ENCODE measurements at places on chromosomes 7 and 10.

DNA sequence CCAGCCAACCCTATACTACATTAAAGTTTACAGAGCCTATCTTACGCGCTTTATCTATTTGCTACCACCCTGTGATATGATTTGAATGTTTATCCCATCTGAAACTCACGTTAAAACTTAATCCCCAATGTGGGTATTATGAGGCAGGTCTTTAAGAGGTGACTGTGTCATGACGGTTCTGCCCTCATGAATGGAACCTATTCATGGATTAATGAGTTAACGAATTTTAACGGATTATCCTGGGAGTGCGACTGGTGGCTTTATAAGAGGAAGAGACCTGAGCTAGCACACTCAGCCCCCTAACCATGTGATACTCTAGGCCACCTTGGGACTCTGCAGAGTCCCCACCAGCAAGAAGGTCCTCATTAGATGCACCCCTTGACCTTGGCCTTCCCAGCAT lies 37.8 kb downstream of the SRPK2 start:
- H3K27me3 ChIP-seq = no peaks in the 10 kb centered on the region
- DNase-seq = no peak
- H3K36me3 ChIP-seq = no peaks in the 10 kb centered on the region
- no peak overlapping the region for H3K27ac ChIP-seq
- no peaks in the 10 kb centered on the region for H3K4me1 ChIP-seq

DNA sequence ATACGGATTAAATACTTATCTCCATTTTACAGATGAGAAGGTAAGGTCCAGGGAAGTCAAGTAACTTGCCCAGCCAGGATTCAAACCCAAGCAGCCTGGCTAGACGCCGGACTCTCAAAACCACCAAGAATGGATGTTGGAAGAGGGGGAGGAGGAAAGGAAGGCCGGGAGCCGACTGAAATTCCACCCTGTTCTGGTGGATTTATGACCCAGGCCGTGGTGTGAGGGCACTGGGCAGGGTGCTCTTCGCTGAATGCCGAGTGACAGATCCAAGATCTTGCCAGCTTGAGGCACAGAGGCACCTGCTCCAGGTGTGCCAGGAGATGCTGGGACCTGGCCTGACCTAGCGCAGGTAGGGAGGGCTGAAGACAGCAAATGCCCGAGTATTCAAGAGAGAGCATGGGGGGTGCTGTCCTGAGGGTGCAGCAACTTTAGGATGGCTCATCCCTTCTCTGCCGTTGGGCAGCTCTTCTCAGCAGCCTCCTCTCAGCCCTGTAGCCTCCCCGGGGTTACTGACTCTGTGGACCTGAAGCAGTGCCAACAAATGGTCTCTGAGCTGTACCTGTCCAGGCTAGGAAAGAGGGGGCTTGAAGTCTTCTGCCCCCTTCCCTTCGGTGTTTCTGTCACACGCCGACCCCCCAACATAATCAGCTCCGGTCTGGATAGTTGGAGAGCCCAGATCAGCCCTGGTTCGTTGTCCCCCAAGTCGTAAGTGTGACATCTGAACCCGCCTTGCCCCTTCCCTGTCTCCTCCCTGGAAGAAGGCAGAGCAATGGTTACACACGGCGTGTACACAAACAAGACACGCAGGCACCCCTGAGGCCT lies 713 bp downstream of the LOXL4 start:
- no peaks in the 10 kb centered on the region for H3K36me3 ChIP-seq
- no peak overlapping the region for H3K4me3 ChIP-seq
- no peaks in the 10 kb centered on the region for H3K27me3 ChIP-seq

- peak; percentile 37 for DNase-seq
- H3K4me3 ChIP-seq = no peak overlapping the region
- H3K27me3 ChIP-seq = no peaks in the 10 kb centered on the region
- peaks cover 6% of the 10 kb centered on the region for H3K4me1 ChIP-seq
Observed at GRCh38 chr10:79298403-79299244, 48.6 kb upstream of the PPIF start.

GRCh38 chr7:30771880-30772425 lies 736 bp downstream of the MINDY4 start:
- peak overlapping the region; percentile 81 for H3K4me3 ChIP-seq
- H3K27me3 ChIP-seq = no peaks in the 10 kb centered on the region
- H3K27ac ChIP-seq = peak overlapping the region; percentile 3

- peaks cover 40% of the 10 kb centered on the region for H3K36me3 ChIP-seq
- DNase-seq = no peak
- H3K4me3 ChIP-seq = no peak overlapping the region
- H3K4me1 ChIP-seq = no peaks in the 10 kb centered on the region
Observed at GRCh38 chr7:102175423-102176170, 111.1 kb upstream of the SH2B2 start.

GRCh38 chr7:106659166-106659962 lies 1.6 kb downstream of the CCDC71L start:
- no peak for DNase-seq
- H3K27me3 ChIP-seq = no peaks in the 10 kb centered on the region
- no peaks in the 10 kb centered on the region for H3K36me3 ChIP-seq
- H3K4me1 ChIP-seq = no peaks in the 10 kb centered on the region
- peak overlapping the region; percentile 74 for H3K27ac ChIP-seq
- H3K4me3 ChIP-seq = peak overlapping the region; percentile 86

DNA sequence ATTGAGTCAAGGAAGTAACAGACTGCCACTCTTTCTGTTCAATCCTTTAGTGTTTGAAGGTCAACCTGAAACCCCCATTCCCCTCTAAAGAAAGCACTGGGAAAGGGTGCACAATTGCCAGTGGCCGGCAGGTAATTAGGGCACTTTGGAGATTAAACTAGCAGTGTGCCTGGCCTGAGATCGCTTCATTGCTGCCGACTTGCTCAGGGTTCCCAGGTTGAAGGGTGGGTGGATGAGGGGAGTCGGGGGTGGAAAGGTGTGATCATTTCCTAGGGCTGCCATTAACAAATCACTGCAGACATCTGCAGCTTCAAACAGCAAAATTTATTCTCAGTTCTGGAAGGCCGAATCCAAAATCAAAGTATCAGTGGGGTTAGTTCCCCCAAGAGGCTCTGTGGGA lies 16.3 kb upstream of the BTBD16 start:
- no peak overlapping the region for H3K27ac ChIP-seq
- no peaks in the 10 kb centered on the region for H3K36me3 ChIP-seq
- peaks cover 2% of the 10 kb centered on the region for H3K4me1 ChIP-seq

DNA sequence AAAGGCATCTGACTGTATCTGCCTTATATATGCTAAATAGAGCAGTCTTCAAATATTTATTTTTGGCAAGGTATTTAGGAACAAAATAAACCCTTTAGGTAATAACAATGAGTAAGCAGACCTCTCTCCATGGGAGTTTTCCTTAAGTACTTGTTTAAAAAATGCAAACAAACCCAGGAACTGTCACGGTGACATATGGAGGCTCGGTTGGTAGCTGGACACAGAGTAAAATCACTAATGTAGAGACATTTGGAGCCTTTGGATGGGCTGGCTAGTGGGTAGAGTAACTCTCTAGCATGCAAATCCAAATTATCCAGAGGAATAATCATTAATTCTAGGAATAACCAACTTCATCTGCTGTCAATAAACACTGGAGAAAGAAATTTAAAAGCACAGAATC lies 71.6 kb upstream of the LAMB4 start:
- DNase-seq = no peak
- no peaks in the 10 kb centered on the region for H3K27me3 ChIP-seq
- H3K4me3 ChIP-seq = no peak overlapping the region
- no peaks in the 10 kb centered on the region for H3K36me3 ChIP-seq
- H3K4me1 ChIP-seq = no peaks in the 10 kb centered on the region

DNA sequence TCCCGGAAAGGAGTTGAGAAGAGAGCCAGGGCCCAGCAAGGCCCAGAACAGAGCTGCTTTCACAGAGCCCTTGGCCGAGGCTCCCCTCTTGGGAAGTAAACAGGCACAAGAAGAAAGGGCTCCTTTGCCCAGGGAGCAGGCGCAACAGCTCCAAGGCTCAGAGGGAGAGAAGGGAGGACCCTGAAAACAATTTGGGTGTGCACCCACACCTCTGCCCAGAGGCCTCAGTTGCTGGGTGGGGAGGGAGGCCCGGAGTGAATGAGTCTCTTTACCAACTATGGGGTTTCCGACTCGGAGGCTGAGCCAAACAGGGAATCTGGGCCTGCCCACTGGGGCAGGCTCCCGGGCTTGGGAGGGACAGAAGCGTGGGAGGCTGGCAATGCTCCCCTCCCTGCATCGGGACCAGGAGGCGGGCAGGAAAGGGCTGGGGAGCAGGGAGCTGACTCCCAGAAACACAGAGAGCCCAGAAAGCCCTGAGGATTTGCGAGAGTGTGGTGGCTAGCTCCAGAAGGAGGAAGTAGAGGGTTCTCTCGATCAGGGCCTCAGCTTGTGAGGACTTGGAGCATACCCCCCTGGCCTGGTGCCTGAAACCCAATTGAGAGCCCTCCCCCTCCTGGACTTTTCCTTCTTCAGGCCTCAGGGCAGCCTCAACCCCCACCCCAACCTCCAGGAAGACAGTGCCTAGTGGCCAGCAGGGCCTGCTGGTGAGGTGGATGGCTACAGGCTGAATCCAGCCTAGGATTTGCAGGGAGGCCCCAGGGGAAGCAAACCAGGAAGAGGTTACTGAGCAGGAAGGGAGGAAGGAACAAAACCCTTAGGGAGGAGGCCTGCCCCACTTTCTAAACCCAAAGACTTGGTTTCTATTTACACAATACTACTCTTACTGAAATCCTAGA lies 6.2 kb downstream of the C10orf105 start:
- no peaks in the 10 kb centered on the region for H3K36me3 ChIP-seq
- no peaks in the 10 kb centered on the region for H3K4me1 ChIP-seq
- H3K27me3 ChIP-seq = no peaks in the 10 kb centered on the region
- no peak overlapping the region for H3K27ac ChIP-seq

DNA sequence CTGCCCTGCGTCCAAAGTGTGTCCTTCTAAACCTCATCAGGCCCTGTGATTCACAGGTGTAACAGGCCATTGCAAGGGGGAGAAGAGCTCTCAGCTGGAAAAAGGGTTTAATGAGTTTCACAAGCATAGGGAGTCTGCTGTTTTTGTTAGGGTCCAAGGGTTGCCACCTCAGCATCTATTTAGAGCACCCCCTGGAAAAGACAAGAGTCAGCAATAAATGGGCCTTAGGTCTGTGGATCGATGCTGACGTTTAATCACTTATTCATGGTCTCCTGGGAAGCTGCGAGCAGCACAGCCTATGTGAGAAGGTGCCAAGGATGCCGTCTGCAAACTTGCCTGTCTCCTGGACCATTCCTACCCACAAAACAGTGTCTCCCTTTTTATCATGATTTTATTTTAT lies 78.4 kb upstream of the BAIAP2L1 start:
- no peaks in the 10 kb centered on the region for H3K27me3 ChIP-seq
- no peaks in the 10 kb centered on the region for H3K36me3 ChIP-seq
- no peak for DNase-seq

GRCh38 chr7:131124001-131124629 lies 203.6 kb upstream of the MKLN1 start:
- H3K27ac ChIP-seq = no peak overlapping the region
- no peaks in the 10 kb centered on the region for H3K27me3 ChIP-seq
- H3K36me3 ChIP-seq = peaks cover 3% of the 10 kb centered on the region
- no peaks in the 10 kb centered on the region for H3K4me1 ChIP-seq

DNA sequence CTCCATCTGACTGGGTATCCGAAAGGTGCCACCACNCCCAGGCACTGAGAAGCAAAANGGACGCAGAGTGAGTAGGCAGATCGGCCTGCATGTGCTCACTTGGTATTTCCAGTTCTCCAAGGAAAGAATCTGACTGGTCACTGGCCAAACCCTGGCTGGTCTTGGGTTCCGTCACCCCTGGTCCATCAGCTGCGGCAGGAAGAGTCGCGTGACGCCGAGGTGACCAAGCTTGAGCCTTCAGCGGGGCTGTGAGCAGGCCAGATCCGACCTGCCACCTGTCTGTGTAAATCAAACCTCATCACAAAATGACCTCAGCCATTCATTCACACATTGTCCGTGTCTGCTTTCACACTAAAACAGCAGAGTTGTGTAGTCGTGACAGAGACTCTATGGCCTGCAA lies 28.8 kb upstream of the CHST15 start:
- H3K36me3 ChIP-seq = no peaks in the 10 kb centered on the region
- no peaks in the 10 kb centered on the region for H3K4me1 ChIP-seq
- no peak overlapping the region for H3K4me3 ChIP-seq
- no peak for DNase-seq

- no peak overlapping the region for H3K27ac ChIP-seq
- H3K36me3 ChIP-seq = no peaks in the 10 kb centered on the region
- DNase-seq = peak; percentile 72
Observed at GRCh38 chr10:18104223-18104872, 35.9 kb upstream of the CACNB2 start.

- no peak overlapping the region for H3K27ac ChIP-seq
- no peak overlapping the region for H3K4me3 ChIP-seq
- H3K4me1 ChIP-seq = no peaks in the 10 kb centered on the region
- no peaks in the 10 kb centered on the region for H3K27me3 ChIP-seq
Observed at GRCh38 chr10:91420868-91421267, 10.7 kb downstream of the HECTD2 start.

DNA sequence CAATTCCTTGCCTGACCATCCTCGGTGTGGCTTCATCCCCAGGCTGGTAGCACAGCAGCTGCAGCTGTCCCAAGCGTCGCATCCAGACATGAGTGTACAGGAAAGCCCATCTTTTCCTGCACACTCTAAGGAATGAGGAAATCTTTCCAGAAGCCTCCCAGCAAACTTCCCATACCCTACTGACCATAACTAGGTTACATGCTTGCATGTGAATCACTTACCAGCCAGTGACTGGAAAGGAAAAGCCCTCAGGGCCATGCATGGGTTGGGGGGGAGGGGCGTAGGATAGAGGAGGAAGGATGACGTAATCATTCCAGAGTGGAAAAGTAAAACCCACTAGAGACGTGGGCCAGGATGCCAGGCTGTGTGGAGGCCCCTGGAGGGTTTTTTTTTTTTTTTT lies 18.9 kb upstream of the ZNF212 start:
- H3K27me3 ChIP-seq = no peaks in the 10 kb centered on the region
- peaks cover 9% of the 10 kb centered on the region for H3K4me1 ChIP-seq
- H3K27ac ChIP-seq = peak overlapping the region; percentile 8

DNA sequence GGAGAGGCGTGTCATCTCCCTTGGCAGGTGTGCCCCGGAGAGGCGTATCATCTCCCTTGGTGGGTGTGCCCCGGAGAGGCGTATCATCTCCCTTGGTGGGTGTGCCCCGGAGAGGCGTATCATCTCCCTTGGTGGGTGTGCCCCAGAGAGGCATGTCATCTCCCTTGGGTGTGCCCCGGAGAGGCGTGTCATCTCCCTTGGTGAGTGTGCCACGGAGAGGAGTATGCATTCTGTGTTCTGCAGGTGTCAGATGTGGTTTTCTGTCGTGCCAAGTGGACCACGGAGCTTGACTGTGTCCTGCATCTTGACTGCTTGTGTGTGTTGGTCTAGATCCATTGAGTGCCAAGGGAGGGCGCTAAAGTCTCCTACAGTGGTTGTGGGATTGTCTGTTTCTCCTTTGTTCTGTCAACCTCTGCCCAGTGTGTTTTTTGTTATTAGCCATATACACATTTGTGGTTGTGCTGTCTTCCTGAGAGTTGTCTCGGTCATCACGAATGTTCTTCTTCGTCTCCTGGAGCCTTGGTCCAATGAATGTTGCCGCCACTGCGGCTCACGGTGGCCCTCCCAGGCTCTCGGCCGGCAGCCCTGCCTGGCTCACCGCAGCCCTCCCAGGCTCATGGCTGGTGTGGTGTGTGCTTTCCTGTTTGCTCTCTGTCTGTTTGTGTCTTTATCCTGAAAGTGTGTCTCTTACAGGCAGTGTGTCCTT lies 96.8 kb downstream of the INPP5A start:
- H3K4me1 ChIP-seq = peaks cover 11% of the 10 kb centered on the region
- no peaks in the 10 kb centered on the region for H3K36me3 ChIP-seq
- DNase-seq = no peak
- H3K27me3 ChIP-seq = no peaks in the 10 kb centered on the region
